ENCODE measurements at places on chromosomes 1 and 21.

DNA sequence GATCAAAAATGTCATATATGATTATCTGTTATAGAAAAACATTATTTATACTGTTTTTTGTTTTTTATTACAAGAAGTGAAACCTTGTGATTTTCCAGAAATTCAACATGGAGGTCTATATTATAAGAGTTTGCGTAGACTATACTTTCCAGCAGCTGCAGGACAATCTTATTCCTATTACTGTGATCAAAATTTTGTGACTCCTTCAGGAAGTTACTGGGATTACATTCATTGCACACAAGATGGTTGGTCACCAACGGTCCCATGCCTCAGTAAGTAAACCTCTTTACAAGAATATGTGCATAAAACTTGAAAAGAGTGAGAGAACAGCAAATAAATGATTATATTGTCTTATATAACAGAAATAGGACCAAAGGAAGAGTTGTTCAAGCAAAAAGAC lies 14.5 kb downstream of the CFHR4 start:
- DNase-seq: no peak

GRCh38 chr1:93619507-93620171 lies 62.0 kb downstream of the BCAR3 start:
- DNase-seq: peak; percentile 39

- DNase-seq: no peak
Measured at GRCh38 chr21:14213164-14213563, 2.4 kb upstream of the LIPI start.

GRCh38 chr1:31793086-31793485 lies 22.7 kb downstream of the SPOCD1 start:
- DNase-seq: no peak

DNA sequence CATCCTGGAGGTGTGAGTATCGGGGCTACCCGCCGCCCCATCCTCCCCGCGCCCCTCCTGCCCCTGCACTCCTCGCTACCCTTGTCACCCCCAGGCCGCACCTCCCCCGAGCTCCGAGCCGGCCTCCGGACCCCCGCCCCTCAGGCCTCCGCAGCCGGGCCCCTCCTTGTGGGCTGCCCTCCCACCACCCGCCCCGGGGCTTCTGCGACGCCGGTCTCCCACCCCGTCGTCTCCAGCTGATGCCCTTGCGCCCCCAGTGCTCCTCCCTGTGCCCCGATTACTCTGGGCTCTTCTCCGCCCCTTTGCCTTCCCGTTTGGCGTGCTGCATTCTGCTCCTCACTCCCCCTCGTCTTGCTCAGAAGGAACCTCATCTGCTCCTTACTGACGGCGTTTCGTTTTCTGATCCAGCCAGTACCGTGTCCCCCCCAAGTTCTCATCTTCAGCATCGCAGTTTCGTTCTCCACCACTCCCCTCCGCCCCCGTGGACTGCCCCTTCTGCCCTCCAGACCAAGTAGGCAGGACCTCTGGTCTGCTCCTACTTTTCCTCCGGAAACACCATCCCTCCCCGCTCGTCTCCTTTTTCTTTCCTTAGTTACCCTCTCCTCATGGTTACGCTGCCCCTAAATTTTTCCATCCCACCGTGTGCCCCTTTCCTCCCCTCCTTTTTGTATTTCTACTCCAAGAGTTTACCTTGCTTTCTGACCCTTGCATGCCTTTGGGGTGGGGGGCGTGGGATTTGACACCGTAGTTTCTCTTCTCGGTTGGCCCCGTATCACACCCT lies 841 bp downstream of the SNX27 start:
- DNase-seq: peak; percentile 9

DNA sequence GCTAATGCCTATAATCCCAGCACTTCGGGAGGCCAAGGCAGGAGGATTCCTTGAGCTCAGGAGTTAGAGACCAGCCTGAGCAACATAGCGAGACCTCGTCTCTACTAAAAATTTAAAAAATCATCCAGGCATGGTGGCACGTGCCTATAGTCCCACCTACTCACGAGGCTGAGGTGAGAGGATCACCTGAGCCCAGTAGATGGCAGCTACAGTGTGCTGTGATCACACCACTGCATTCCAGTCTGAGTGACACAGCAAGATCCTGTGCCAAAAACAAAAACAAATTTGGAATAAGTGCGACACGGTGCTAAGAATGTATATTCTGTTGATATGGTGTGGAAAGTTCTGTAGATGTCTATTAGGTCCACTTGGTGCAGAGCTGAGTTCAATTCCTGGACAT lies 15.1 kb downstream of the USP33 start:
- no peak for DNase-seq

DNA sequence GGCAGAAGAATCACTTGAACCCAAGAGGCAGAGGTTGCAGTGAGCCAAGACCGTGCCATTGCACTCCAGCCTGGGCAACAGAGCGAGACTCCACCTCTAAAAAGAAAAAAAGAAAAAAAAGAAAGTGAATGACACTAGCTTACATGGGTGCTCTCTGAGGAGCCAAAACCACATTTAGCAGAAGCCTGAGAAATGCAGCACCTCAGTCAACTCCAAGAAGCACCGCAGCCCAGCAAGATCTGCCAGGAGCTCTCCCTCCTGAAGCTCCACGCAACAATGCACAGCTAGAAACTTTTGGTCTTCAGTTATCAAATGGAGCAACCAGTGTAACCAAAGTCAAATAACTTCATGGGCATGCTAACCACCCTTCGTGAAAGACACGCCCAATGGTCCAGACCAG lies 229.1 kb downstream of the SETD4 start:
- DNase-seq: no peak

DNA sequence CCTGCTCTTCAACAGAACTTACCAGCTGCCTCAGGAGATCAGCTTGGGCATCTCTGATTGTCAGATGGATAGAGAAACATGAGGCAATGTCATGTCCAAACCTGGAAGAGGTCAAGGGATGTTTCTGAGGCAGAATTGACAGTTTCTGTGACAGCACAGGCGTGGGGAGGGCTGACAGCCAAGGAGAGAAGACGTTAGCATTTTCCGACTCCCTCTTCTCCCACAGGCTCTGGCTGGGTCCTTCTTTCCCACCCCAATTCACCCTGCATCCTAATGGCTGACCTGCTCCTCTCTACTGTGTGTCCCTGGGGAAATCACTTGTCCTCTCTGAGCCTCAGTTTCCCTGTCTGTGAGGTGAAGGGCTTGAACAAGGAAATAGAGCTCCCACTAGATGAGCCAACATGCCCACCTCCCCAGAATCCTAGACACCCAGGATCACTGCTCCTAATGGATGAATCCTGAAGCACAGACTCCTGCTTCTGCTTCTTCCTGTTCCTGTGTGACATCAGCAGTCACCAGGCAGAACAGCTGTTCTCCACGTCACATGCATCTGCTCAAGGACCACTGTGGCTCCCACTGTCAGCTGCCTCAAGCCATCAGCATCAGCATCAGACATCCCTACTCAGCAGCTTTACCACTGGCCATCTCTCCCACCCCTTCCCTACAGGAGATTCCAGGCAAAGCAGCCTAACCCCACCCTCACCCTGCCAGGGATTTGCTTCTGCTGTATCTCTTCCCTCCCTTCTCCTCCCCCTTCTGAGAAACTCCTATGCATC lies 408.0 kb downstream of the MATN1 start:
- DNase-seq: peak; percentile 16

GRCh38 chr1:45678489-45678888 lies 7.8 kb downstream of the GPBP1L1 start:
- no peak for DNase-seq

GRCh38 chr1:58664881-58665280 lies 35.0 kb downstream of the MYSM1 start:
- DNase-seq: no peak

DNA sequence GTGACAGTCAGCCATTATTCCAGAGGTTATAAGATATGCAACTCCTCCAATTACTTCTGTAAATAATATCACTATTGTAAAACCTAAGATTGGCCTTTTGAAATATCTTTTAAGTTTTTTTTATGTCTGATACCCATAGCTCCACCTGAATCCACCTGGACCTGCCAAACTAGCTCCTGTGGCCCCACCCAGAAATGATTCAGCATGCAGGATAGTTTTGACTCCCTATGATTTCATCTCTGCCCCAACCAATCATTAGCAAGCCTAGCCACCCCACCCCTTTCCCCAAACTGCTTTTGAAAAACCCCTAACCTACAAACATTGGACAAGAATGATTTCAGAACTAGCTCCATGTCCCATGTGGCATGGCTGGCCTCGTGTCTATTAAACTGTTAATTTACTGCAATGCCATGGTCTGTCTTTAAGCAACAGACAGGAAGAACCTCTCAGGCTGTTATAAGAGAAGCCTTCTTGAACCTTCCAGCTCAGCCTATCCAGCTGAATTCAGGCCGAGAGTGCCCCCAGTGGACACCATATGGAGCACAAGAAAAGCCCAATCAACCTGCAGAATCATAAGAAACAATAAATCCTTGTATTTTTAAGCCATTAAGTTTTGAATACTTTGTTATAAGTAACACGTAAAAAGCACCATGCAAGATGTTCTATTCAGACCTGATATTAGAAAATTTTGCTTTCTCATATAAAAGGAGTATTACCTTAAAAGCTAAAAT lies 263.0 kb upstream of the ZRANB2 start:
- DNase-seq: no peak

DNA sequence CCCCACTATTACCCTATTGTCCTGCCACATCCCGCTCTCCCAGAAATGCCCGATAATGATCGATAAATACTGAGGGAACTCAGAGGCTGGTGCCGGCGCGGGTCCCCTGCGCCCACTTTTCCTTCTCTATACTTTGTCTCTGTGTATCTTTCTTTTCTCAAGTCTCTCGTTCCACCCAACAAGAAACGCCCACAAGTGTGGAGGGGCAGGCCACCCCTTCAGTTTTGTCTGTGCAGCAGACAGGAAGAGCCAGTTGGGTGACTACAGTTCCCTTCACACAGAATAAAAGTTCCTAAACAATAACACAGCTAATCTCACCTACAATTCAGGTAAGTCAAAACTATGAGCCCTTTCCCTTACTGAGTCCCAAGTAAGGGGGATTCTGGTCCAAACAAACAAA lies 423.7 kb downstream of the SMYD3 start:
- DNase-seq: no peak

- peak; percentile 44 for DNase-seq
Measured at GRCh38 chr1:160085686-160086455, 4.5 kb downstream of the KCNJ9 start.

DNA sequence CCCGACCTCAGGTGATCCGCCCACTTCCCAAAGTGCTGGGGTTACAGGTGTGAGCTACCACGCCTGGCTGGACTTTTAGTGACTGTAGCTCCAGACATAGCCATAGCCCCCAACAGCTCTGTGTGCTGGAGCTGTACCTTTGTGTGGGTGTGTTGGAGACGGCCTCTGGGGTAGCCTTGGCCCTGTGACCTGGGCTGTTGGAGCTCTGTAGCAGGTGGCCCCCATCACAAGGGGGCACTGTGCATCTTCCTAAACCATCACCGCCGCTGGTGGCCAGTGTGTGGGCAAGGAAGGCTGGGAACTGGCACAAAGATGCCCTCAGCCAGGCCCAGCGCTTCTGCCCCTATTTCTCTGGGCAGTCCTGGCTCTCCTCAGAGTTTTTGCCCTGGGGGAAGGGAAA lies 38.4 kb upstream of the FOXO6 start:
- DNase-seq: peak; percentile 52

DNA sequence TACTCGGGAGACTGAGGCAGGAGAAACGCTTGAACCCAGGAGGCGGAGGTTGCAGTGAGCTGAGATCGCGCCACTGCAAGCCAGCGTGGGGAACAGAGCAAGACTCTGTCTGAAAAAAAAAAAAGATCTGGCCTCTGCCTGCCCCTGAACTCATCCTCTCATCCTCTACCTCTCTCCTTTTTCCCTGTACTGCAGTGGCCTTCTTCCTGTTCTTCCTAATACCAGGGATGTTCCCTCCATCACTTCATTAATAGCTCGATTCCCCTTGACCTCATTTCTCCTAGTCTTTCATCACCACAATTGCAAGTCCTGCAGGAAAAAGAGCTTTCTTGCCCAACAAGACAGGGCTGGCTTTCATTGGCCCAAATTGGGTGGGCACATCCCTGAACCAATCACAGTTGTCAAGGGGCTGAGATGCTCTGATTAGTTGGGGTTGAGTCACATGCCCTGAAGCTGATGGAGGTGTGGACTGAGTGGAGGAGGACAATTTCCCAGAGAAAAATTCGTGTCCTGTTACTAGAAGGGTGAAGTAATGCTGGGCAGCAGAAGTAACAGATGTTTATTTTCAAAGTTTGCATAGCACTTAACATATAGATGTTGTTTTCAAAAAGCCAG lies 86.8 kb upstream of the PUM1 start:
- DNase-seq: peak; percentile 18

DNA sequence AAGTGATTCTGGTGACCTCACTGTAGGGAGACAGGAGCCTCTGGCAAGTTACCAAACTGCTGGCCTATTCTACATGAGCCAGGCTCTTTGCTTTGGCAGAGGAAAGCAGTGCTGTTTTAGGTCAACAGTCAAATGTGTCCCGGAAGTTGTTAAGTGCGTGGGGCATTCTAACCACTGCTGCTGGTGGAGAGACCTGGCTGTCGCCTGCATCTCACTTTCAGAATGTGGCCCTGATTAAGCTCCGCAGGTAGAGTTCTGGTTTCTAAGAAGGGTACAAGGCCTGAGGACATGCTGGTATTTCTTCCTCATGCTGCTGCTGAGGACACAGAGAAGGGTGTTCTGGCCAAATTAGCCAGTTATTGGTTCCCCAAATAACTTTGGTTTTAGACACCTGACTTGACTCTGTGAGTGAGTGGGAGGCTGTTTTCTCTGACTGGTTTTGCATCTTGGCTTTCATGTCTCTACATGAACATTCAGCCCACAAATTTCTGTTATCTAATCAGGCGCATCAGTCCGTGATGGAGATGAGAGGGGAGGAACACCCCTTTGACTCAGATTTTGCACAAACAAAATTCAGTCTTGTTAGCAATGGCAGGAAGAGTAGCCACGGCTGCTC lies 120.8 kb downstream of the LMO4 start:
- DNase-seq: peak; percentile 19

DNA sequence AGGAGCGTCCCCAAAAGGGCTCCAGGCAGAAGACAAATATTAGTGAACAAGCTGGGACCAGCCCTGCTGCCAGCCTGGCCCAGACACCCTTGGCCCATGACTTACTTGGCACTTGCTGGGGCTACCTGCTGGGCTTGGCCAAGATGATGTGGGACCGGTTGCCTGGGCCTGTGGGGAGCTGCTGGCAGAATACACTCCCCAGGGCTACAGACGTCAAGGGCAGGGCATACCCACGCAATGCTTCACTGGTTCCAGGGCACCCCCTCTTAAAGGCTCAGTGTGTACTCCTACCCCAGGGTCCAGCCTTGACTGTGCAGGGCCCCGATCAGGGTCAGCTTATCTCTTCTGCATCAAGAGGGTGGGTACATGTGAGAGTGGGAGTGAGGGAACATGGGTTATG lies 106.5 kb upstream of the SLC2A1 start:
- no peak for DNase-seq

GRCh38 chr1:34690269-34690668 lies 64.6 kb upstream of the GJB5 start:
- DNase-seq: no peak

GRCh38 chr1:19070197-19070651 lies 113.7 kb upstream of the IFFO2 start:
- DNase-seq: no peak

- DNase-seq: no peak
Measured at GRCh38 chr1:53392460-53392859, 64.6 kb upstream of the LRP8 start.

- no peak for DNase-seq
Measured at GRCh38 chr1:10759413-10760200, 36.8 kb downstream of the CASZ1 start.

GRCh38 chr1:77639557-77640069 lies 42.8 kb downstream of the ZZZ3 start:
- DNase-seq: no peak

GRCh38 chr1:6731905-6732304 lies 30.3 kb upstream of the DNAJC11 start:
- no peak for DNase-seq

Data from NCI-H1436 (cell line).